Hindlimb muscle (tissue), 1 donor: ENCODE measurements at places on chromosomes 2 and 18.
A peak's percentile ranks its signal among the peaks of the same experiment; 100 is the strongest.

- DNase-seq: no peak
Measured at GRCh38 chr18:61995618-61996017, 102.8 kb upstream of the RNF152 start.

DNA sequence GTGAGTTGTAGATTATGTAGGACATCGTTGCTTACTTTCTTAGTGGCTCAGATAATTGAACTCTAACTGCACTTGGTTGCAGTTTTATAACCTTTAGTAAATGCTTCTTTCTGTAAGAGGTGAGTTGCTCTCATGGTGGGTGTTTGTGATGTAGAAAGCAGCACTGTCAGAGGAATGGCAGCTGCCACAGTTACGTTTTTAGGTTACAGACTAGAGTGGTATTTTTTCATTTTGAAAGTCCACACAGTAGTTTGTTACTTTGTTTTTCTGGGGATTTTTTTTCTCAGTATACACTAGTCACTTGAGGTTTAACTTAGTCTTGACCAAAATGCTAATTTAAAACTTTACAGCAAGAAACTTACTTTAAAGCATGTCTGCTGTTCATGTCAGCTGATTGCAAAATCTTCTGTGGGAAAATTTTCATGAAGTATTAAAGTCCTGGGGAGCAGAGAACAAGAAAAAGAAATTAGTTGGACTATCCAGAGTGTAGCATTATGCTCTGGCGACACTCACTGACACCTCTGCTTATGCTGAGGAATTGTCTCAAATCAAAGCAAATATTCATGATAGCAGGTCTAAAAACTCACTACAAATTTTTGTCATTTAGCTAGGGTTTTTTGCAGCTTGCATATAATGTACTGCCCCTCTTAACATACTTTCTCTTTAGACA lies 14.8 kb downstream of the AFTPH start:
- DNase-seq: no peak

GRCh38 chr2:65504814-65505697 lies 72.7 kb upstream of the SPRED2 start:
- DNase-seq: no peak

GRCh38 chr18:35982409-35983114 lies 10.1 kb downstream of the RMP24 start:
- no peak for DNase-seq

GRCh38 chr2:148893906-148894305 lies 18.9 kb downstream of the KIF5C start:
- DNase-seq: no peak

GRCh38 chr2:12178289-12179080 lies 432.1 kb downstream of the LPIN1 start:
- no peak for DNase-seq

- DNase-seq: no peak
Measured at GRCh38 chr2:20534913-20535801, 88.3 kb downstream of the RHOB start.

- DNase-seq: no peak
Measured at GRCh38 chr2:150625303-150625702, 137.8 kb upstream of the RND3 start.

DNA sequence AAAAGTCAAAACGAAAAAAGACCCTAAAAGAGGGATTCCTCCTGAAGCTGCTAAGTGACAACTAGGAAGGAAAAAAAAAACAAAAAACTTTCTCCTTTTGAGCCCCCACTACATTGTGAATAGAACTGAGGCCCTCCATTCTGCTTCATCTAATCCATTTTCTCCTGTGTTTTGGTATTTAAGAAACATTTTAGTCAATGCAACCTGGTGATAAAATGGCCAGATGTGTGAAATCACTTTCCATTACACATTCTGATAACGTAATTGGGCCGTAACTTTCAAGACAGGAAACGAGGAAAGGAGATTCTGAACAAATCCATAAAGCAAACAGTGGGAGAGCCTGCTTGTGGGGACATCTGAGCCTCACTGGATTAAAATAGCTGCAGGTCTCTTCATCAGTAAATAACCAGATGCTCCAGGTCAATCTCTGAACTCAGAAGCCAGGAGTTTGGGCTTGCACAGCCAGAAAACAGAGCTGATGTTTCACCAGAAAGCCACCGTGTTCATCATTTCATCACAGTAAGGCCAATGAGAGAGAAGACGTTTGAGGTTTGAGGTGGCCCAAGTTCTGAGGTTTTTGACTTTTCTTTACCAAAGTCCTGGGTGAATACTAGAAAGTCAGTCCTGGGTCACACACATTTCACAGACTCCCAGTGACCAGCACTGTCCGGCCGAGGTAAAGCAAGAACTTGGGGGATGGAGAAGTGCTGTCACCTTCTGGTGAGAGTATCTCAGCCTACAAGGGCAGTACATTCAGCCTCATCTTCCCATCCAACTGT lies 47.8 kb downstream of the TGFA start:
- DNase-seq: no peak

DNA sequence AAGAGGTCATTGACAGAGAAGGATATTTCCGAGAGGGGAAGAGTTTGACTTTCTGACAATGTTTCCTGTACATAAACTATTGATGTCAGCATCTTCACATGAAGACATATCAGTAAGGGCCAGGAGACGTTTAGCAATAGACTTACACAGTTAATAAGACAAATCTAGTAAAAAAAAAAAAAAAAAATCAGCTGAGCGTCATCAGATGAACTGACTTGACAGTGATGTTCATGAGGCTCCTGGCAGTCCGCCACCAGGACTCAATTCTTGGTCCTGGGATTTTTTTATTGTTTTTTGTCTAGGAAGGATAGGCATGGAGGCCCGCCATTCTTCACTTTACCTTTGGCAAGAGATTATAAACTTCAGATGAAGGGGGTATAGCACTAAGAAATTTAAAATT lies 14.5 kb downstream of the MRPL44 start:
- no peak for DNase-seq

GRCh38 chr18:79355433-79356335 lies 40.0 kb upstream of the NFATC1 start:
- DNase-seq: no peak

- DNase-seq: no peak
Measured at GRCh38 chr2:31188131-31188530, 29.2 kb downstream of the CAPN14 start.

- DNase-seq: no peak
Measured at GRCh38 chr18:5286525-5286924, 9.0 kb downstream of the ZBTB14 start.

DNA sequence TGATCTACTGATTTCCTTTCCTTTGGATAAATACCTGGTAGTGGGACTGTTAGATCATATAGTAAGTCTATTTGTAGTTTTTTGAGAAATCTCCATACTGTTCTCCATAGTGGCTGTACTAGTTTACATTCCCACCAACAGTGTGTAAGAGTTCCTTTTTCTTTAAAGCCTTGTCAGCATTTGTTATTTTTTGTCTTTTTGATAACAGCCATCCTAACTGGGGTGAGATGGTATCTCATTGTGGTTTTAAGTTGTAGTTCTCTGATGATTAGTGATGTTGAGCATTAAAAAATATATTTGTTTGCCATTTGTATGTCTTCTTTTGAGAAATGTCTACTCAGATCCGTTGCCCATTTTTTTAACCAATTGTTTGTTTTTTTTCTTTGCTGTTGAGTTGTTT lies 33.9 kb upstream of the EPG5 start:
- DNase-seq: no peak

DNA sequence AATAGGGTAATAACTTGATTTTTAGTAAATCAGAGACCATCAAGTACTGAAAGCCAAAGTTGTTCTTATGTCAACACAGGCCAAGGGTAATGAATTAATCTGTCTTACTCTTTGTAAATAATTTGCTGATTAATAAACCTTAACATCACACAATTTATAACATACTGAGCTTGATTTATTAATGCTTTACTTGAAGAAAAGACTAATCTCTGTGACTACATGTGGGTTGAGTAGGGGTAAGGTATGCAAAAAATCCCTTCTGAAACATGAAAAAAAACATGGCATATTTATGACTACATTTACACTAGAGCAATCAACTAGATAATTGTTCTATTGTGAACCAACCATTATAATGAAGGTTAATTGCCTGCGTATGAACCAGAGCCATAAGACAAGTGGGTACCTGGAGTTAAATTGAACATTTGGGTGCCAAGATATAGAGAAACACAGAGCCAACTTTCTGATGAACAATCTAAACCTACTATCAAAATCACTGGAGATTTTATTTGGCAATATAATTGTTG lies 67.7 kb upstream of the GRB14 start:
- DNase-seq: no peak

- no peak for DNase-seq
Measured at GRCh38 chr2:15731213-15731888, 139.7 kb downstream of the DDX1 start.

DNA sequence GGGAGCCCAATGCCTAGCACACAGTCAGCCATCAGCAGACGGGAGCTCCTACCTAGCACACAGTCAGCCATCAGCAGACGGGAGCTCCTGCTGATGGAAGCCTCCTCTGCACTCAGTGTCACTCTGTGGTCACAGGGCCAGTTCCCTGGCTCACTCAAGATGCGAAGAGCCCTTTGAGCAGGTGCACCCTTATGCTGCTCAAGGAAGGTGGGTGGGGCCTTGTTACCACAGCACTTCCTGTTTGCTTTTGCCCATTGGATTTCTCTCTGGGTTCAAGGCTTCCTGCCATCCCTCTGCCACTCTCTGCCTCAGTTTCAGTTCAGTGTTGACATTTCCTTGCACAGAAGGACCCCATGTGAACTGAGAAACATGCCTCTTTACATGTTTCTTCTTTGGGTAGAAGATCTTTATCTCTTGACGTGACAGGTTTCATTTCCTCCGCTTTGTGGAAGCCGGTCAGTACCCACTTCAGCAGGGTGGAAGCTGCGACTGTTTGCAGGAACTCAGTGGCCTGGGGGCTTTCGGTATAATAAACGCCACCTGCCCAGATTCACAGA lies 11.6 kb downstream of the TRIB2 start:
- DNase-seq: no peak

DNA sequence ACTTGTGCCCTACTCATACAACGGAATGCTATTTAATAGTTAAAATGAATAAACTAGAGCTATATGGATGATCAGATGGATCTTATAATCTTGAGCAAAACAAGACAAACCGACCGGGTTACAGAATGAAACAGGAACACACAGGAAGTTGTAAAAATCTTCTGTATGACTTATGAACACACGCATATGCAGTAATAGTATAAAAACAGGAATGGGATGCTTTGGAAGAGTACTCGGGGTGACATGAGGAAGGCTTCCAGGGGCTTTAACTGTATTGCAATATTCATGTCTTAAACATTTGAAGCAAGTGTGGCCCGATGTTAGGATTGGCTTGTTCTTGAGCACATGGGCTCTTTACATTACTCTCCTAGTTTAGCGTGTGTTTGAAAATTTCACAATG lies 14.9 kb upstream of the E2F6 start:
- DNase-seq: no peak

DNA sequence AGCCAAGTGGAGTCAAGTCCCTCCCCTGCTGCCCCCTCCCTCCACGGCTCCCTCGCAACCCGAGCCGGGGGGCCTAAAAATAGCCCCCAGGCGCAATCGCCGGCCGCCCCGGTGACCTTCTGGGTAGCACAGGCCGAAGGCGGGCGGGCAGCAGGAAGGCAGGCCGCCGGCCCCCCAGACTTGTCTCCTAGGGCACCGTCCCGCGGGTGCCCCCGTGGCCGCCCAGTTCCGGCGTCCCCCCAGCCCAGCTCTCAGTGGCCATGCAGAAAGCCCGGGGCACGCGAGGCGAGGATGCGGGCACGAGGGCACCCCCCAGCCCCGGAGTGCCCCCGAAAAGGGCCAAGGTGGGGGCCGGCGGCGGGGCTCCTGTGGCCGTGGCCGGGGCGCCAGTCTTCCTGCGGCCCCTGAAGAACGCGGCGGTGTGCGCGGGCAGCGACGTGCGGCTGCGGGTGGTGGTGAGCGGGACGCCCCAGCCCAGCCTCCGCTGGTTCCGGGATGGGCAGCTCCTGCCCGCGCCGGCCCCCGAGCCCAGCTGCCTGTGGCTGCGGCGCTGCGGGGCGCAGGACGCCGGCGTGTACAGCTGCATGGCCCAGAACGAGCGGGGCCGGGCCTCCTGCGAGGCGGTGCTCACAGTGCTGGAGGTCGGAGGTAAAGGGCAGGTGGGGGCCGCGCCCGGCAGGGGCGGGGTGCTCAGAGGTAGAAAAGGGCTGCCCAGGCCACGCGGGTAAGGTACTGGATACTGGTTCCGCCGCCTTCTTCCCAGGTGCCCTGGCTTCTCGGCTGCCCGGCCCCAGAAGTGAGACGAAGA lies at the start of gene SPEG:
SPEG (plus strand) TSS at position 126 of the 808 bp plus-strand sequence; CDS start at position 261, 135 bp downstream.
- no peak for DNase-seq

- DNase-seq: peak; percentile 38
Measured at GRCh38 chr2:118386641-118387302, 298.5 kb downstream of the INSIG2 start.

GRCh38 chr2:216142540-216142939 lies 33.4 kb downstream of the XRCC5 start:
- no peak for DNase-seq

DNA sequence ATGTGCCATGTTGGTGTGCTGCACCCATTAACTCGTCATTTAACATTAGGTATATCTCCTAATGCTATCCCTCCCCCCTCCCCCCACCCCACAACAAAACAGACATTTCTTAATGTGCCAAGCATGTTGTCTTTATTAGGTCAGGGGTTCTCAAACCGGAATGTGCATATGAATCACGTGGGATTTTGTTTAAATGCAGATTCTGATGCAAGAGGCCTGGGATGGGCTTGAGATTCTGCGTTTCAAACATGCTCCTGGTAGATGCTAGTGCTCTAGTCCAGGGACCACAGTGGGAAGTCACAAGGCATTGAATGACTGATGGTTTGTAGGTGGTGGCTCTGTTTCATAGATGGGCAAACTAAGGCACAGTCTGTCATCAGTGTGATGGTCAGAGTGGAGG lies 184.7 kb downstream of the SMAD7 start:
- no peak for DNase-seq

- DNase-seq: no peak
Measured at GRCh38 chr18:77369644-77370043, 120.0 kb downstream of the GALR1 start.

DNA sequence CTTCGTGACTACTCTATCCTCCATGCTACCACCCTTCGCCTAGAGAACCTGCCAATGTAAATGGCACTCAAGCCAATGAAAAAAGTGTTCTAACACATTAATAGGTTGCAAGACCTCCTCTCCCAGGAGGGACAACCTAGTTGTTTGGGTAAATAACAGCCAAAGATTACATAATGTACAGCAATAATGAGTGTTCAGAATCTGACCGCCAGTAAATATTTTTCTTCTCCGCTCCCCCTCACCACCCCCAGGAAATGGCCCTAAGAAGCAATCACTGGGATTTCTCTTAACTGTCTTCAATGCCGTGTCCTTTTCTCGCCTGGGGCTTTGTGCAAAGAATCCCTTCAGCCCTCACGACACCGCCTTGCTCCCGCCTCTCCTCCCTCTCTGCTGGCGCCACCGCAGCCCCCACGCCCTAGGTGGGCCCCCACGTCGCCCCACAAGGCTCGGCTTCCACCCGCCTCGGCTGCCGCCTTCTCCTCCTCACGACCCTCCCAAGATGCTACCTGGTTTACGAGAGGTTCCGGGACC lies 458 bp downstream of the HYCC2 start:
- no peak for DNase-seq

- DNase-seq: no peak
Measured at GRCh38 chr18:11948852-11949523, 32.3 kb upstream of the IMPA2 start.
